Sigmoid colon (tissue), 7 donors: ENCODE measurements at places on chromosomes 2 and 18. TPM values are rescaled to one million over a fixed set of nuclear protein-coding genes. Genes with fewer than 3 reads are reported as not detected.

DNA sequence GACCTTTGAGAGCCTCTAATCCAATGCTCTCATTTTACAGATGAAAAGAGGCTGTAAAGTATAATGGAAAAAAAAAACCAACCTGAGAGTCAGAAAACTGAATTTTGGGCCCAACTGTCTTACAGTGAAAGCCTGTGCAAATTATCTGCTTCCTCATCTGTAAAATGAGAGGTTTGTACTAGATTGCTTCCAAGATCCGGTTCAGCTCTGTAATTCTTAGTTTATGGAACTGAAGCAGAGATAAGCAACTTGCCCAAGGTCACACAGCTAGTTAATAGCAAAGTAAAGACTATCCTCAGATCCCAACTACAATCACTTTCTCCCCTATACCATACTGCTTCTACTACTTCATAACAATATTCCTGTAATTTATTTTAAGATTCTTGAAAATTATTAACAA, 6.3 kb downstream of the TLK1 start:
- H3K4me1 ChIP-seq: no peaks in the 10 kb centered on the region
- H3K4me3 ChIP-seq: no peak overlapping the region
- H3K27ac ChIP-seq: no peak overlapping the region
- no peaks in the 10 kb centered on the region for H3K36me3 ChIP-seq
- H3K27me3 ChIP-seq: no peaks in the 10 kb centered on the region

GRCh38 chr2:63654959-63655358, 66.2 kb downstream of the MDH1 start:
- H3K4me3 ChIP-seq: no peak overlapping the region
- no peaks in the 10 kb centered on the region for H3K36me3 ChIP-seq
- no peaks in the 10 kb centered on the region for H3K4me1 ChIP-seq
- DNase-seq: no peak
- no peaks in the 10 kb centered on the region for H3K27me3 ChIP-seq
- no peak overlapping the region for H3K27ac ChIP-seq

DNA sequence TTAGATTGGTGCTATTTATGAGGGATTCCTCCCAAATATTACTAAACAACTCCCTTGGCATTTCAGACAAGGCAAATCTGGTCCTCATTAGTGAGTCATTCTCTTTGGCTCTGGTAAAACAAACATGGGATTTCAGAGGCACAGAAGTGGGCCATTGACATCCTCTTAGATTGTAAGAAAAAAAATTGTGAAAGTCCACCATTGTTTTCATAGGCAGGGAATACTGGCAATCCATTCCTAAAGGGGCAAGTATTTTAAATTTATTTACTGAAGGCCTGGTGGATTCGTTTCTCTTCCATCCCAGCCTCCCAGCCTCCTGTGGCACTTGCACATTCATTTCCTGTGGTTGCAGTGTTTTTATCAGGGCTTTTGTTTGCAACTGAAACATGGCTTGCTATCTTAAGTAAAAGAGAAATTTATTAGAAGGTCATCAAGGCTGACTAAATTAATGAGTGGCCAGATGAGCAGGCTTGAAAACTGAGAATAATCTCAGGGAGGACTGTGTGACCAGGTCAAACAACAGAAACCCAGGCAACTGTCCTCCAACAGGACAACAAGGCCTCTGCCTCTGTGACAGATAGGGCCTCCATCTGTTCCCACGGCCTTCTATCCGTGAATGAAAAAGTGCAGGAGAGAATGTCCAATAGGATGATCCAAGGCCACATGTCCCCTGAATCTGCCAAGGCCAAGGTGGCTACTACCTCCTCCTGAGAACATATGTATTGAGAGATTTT, 23.1 kb upstream of the TNFAIP6 start:
- DNase-seq: no peak
- no peaks in the 10 kb centered on the region for H3K27me3 ChIP-seq
- H3K4me1 ChIP-seq: no peaks in the 10 kb centered on the region
- H3K4me3 ChIP-seq: no peak overlapping the region

GTF3C2 gene
- total RNA-seq: 23.3 TPM

- no peaks in the 10 kb centered on the region for H3K4me1 ChIP-seq
- H3K27ac ChIP-seq: no peak overlapping the region
- H3K4me3 ChIP-seq: no peak overlapping the region
- H3K27me3 ChIP-seq: no peaks in the 10 kb centered on the region
- DNase-seq: no peak
Measured at GRCh38 chr2:135424849-135425248, 106.2 kb downstream of the ZRANB3 start.

DNA sequence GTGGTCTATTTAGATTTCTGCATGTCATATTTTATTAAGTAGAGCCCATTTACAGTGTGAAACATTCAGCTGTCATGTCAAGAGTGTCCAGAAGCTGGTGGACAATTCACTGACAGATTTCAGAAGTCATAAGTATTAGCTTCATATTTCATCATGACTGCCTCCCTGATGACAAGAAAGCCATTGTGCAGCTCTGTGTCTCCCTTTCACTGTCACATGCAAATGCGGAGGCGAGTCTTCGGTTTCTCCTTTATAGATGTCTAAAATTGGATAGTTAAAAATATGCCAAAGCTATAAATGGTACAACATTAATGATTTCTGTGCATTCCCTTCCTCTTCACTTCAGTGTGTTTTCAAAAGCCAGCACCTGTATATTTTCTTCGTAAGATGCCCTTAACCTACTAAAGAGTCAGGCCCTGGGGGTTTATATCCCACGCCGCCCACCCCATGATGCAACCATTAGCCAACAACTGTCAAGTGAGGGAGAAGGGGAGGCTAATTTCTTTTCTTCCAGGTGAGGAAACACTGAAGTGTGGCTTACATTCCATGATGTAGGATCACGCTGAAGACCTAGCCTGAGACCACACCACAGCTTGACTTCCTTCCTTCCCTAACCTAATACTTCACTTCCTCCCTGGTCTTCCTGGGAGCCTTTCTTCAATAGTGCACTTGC, 99.6 kb upstream of the DDX18 start:
- no peaks in the 10 kb centered on the region for H3K27me3 ChIP-seq
- no peak overlapping the region for H3K4me3 ChIP-seq
- no peak for DNase-seq
- no peaks in the 10 kb centered on the region for H3K36me3 ChIP-seq
